ENCODE measurements at places on chromosomes 11 and 22.
A peak's percentile ranks its signal among the peaks of the same experiment; 100 is the strongest.

GRCh38 chr22:30023099-30023660 lies 57.1 kb upstream of the HORMAD2 start:
- no peak for DNase-seq

DNA sequence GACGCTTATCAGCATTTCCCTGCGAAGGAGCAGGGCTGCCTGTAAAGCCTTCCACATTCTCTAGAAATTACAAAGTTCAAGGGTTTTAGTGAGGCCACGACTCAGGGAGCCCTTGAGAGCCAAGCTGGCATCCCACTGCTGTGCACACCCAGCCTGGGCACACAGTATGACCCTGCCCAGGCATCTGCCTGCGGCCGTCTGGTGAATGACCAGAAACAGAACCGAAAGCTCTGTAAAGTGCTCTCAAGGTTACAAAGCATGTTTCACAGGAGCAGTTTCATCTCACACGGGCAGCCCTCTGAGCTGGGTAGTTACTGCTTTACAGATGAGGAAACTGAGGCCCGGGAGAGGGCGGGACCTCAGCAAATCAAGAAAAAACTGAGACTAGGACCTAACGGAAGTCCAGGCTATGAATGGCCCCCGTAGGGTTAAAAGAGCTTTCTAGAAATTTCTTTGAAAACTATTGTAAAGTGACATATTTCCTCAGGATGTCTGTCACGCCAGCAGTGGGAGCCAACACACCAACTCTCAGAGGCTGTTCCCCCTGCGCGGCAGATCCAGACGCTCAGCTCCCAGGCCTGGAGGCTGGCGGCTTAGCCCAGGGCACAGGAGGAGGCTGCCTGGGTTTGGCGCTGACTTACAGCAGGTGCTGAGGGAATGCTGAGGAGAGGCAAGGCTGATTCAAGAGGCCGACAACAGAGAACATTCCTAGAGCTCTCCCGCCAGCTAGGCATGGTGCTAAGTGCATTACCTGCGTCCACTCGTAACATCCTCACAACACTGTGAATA lies 7.7 kb upstream of the TCF20 start:
- no peak for DNase-seq

DNA sequence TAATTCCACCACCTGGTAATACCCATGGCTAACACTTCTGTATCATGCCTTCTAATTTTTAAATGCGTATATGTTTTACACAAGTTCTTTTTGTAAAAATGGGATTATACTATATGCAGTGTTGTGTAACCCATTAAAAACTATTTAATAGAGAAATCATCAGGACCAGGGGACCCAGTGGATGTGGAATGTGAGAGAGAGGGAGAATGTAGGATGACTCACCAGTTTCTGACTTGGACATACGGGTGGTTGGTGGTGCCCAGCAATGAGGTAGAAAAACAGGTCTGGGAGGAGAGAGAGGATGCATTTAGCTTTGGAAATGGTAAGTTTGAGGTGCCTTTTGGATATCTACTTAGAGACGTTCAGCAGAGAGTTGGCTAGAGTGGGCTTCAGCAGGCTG lies 112.0 kb upstream of the TBCEL start:
- DNase-seq = no peak

- no peak for DNase-seq
These were observed 10.5 kb upstream of the MCHR1 start for GRCh38 chr22:40668611-40669411.

GRCh38 chr11:134236834-134237556 lies 12.5 kb downstream of the VPS26B start:
- no peak for DNase-seq

- no peak for DNase-seq
These were observed 169.1 kb downstream of the CADM1 start for GRCh38 chr11:115334932-115335788.

DNA sequence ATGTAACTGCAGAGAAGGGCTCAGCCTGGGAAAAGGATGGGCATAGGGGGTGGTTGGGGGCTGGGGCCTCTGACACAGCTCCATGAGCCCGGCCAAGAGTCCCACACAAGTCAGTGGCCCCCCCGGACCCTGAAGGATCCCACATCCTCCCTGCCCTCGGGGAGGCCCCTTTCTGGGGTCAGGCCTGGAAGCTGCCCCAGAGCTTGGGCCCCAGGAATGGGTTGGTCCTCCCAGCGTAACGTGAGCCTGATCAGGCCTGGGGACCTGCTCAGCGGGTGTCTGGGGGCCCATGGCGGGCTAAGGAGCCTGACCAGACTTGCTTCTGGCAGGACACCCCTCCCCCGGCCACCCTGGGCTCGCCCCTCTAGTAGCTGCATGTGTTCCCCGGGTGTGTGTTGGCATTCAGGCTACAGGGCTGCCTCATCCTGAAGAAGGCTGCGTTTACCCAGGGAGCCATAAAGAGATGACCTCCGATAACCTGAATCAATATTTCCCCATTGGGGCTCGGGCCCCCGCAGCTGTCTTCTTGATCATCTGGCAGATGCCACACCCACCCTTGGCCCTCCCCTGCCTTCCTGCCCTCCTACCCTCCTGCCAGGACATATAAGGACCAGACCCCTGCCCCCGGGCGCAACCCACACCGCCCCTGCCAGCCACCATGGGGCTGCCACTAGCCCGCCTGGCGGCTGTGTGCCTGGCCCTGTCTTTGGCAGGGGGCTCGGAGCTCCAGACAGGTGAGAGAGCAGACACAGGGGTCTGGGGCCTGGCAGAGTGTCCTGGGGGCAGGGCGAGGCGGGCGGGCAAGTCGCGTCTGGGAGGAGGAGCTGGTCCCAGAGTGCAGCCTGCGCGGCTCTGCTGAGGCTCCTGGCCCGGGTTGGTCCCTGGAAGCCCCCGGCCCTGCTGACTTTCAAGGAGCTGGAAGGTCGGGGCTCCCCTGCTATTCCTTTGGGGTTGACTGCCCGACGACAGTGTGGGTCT lies at the start of gene MUC2:
TSS of gene MUC2 (plus strand) at position 631 of the 978 bp plus-strand sequence.
- DNase-seq = no peak

DNA sequence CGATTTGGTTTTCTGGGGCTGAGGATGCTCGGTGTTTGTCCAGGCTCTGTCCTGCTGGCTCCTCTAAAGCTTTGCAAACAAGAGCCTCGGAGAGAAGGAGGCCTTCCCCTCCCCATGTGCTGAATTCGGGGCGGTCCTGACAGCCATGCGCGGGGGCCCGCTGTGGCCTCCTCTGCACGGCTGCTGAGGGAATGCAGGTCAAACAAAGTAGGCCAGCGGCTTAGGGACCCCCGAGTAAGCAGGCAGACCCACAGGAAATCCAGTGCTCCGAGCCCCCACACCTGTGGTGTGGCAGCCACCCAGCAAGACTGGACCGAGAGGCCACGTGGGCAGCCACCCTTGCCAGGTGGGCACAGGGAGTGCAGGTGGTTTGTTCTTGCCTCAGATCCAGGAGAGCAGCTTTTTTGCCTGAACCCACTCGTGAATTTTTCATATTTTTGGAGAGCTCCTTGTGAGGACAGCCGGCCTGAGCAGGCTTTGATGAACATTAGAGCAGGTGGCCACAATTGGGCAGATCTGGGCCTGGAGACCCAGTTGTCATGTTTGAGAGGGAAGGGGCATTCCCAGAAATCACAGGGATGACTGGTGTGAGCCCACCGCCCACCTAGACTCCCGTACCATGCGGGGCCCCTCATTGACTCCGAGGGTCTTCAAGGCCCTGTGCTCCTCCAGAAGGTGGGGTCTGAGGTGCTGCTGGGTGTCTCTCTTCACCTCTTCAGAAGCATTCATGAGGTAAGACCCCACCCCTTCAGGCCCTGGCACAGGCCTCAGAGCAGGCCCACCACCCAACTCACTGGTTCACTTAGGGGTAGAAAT lies 43.0 kb upstream of the KCNQ1OT1 start:
- DNase-seq = no peak

DNA sequence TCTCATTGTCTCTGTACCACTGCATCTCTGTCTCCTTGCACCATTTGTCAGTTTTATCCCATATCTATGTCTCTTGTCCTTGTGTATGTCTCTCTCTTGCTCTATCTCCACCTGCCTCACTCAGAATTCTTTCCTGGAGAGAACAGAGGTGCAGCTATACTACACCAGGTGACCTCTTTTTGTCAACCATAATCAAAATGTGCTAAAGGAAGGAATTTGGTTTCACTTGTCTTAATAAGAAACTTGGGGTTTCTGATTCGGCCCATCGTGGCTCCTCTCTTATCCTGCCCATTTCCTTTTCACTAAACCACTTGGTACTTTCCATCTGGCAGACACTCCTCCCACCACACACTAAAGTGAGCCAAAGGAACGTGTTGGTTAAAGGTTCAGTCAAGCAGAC lies 2.0 kb upstream of the C11orf42 start:
- no peak for DNase-seq

GRCh38 chr11:72119198-72119597 lies 6.7 kb upstream of the ANAPC15 start:
- DNase-seq = no peak

DNA sequence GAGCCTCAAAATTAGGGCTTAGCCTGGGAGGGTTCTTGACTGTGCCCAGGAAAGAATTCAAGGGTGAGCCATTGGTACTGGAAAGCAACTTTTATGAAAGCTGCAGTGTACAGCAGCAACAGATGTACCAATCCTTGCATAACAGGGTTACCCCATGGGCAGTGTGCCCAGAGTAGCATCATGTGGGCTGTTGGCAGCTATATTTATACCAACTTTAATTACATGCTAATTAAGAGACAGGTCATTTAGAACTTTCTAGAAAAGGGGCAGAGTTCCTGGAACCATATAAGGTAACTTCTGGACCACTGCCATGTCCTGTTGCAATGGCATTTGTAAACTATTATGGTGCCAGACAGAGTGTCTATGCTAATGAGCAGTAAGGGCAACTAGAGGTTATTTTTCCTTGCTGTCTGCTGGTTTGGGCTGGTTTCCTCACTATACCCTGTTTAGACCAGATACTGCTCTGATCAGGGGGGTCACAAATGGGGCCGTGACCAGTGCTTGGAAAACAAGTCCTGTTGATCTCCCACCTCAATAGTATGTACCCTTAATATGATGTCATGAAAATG lies 1120.5 kb upstream of the RAG2 start:
- DNase-seq = no peak

- DNase-seq = no peak
These were observed 53.3 kb downstream of the PANX1 start for GRCh38 chr11:94181943-94182342.

- no peak for DNase-seq
These were observed 20.3 kb downstream of the PPM1F start for GRCh38 chr22:21932347-21932746.

GRCh38 chr11:70650075-70650909 lies 252.0 kb downstream of the CTTN start:
- no peak for DNase-seq

DNA sequence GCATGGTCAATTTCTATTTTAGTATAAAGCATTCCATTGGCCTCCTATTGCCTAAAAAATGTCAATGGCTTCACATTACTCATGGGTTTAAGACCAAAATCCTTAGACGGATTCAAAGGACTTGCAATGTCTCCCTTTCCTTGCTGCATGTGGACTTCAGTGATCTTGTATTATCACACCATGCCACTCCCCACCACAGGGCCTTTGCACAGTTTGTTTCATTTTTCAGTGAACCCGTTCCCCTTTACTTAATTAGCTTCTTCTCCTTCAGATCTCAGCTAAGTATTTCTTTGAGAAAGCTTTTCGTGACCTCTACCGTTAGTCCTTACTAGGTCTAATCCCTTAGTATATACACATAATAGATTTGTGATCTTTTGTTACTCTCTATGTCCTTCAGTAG lies 269.7 kb downstream of the FAM76B start:
- DNase-seq = no peak

DNA sequence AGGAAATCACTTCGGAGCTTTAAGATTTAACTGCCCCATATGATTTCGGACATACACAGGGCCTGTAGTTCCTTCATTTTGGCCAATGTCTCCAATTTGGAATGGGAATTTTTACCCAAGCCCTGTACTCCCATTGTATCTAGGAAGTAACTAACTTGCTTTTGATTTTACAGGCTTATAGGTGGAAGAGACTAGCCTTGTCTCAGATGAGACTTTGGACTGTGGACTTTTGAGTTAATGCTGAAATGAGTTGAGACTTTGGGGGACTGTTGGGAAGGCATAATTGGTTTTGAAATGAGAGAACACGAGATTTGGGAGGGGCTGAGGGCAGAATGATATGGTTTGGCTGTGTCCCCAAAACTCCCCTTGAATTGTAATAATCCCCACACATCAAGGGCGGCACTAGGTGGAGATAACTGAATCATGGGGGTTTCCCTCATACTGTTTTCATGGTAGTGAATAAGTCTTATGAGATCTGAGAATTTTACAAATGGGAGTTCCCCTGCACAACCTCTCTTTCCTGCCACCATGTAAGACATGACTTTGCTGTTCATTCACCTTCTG lies 130.5 kb downstream of the LARGE1 start:
- DNase-seq = no peak

GRCh38 chr11:95503047-95503446 lies 272.0 kb upstream of the SESN3 start:
- no peak for DNase-seq

DNA sequence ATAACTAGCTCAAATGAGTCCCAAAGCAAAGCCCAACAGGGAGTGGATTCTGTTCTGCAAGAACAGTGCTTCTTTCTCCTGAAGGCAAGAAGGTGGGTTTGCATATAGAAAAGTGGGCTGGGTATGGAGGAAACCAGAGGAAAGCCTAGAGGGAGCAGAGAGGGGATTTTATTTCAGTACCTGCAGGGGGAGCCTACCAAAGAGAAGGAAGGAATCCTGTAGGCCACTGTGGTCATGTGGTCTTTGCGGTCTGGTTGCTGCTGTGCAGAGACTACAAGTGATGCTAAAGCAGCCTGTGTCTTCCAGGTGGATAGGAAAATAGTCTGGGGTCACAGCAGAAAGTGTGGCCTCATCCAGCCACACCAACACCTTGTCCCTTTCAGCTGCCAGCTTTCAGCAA lies 33.2 kb upstream of the ZBTB16 start:
- DNase-seq = no peak

GRCh38 chr11:17352950-17353820 lies 1.6 kb downstream of the NCR3LG1 start:
- peak; percentile 36 for DNase-seq

DNA sequence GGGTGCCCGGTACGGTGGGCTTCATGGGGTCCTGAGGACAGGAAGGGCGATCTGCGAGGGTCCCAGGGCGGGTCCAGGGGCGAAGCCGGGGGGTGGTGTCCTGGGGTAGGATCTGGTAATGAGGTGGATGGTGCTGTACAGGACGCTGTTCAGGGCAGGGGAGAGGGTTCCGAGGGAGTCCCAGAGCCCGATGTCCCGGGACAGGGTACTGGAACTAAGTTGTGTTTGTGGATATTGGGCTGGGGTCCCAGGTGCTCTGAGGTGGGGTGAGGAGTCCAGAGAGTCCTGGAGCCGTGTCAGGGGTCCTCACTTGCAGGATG lies 426 bp downstream of the LZTR1 start:
- no peak for DNase-seq

- DNase-seq = peak; percentile 48
These were observed 16.6 kb upstream of the SPTBN2 start for GRCh38 chr11:66745356-66746235.

GRCh38 chr11:85647078-85647477 lies 689 bp upstream of the TMEM126A start:
- no peak for DNase-seq
